ENCODE measurements at places on chromosomes 11 and 22.

DNA sequence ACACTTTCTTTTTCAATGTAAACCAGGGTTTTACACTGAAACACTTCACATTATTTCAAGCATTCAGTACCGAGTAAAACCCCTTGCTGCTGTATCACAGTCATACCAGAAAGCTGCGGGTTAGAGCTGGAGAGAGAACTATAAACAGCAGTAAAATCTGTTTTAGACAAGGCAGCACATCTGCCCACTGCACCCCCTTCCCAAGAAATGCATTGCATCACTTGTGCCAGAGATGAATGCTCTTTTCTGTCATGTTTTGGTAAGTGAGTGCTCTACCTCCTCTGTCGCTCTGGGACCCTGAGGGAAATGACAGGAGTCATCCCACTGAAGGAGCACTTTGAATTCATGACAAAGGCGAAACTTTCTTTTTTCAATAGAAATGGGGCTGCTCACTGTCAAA lies 107.2 kb downstream of the MAML2 start:
- no peak for DNase-seq

GRCh38 chr11:119091178-119091577 lies 6.5 kb downstream of the HMBS start:
- DNase-seq, result no peak

GRCh38 chr11:57873196-57873911 lies 111.8 kb downstream of the CTNND1 start:
- no peak for DNase-seq

DNA sequence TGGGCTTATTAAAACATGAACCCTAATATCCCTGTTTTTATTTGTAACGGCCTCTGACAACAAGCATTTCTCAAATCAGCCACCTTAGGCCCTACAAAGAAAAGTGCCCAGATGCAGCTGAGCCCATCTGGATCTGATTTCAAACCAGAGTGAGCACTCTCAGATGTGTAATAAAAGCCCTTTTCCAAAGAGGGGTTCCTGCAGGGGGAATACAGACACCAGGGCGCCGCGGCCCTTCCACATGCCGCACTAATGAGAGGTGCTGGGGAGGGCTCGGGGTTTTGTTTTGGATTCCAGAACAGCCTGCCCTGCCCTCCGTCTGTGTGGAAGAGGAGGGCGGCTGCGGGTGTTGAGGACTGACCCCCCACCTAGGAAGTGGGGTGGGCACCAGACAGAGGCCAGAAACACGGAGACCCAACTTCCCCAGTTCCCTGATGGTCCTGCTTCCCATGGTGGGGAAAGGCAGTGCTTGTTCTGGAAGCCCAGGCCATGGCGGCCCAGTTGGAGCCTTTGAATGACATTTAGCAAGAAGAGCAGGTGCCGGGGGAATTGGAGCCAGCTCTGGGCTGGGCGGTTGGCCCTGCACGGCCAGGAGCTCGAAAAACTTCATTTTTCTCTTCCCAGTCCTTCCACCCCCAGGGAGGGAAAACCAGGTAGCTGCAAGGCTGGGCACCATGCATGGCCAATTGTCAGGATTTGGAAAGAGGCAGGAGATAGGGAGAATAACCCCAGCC lies 63.7 kb downstream of the MACROD1 start:
- no peak for DNase-seq

DNA sequence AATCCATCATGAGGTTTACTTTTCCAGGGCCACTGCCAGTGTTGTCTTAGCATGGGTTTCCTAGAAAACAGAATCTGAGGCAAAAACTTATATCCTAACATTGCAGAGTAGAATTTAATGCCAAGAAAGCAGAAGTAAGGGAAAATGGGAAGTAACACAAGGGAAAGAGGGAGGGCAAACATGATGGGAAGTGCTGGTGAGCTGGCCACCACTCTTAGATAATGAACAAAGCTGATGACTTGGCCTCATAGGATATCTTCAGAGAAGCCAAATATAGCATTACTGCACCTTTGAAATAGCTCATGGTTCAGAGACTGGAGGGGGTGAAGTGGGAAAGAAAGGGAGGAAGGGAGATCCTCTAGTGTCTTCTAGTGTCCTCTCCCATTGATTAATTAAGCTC lies 24.8 kb upstream of the CALCB start:
- no peak for DNase-seq

DNA sequence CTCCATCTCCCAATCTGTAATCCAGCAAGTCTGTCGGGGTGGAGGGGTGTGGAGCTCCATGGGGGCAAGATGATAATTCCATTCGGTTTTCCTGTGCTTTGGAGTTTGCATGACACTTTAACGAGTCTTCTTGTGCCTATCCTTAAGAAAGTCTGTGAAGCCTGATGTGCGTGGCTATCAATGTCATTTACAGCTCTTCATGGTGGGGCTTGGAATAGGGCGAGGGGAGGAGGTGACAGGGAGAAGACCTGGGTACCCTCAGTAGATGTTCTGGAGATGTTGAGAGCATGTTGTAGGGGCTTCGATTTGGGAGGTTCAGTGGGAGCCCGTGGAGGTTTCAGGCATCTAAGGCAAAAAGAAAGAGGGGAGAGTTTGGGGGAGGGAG lies 579 bp upstream of the PHLDB1 start:
- no peak for DNase-seq

DNA sequence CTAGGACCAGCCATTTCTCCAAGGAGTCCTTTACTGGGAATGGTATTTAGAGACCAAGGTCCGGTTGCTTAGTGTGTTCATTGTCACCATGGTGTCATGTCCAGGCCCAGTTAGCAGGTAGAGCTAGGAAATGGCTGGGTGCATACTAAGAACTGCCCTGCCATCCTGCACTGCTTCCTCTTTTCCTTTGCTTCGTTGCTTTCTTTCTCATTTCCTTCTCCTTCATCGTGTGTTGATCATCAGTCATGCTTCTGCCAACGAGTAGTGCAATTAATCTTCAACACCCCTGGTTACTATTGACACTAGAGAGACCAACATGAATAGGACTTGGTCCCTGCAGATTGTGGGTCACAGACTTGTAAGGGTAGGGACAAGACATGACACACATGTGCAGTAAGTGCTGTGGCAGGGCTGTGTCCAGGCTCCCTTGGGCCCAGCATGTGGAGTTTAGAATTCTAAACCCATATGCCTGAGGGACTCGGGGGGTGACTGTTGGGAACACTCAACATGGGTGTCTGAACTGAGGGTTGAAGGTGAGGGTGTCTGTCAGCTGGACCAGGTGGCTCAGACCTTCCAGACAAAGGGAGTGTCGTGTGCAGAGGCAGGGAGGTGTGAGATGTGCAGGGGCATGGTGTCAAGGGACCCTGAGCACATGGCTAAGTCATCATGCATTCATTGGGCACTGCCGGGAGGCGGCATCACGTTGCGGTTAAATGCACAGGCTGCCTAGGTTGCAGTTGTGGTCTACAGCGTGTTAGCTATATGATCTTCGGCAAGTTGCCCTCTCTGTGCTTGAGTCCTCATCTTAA lies 42.6 kb downstream of the ST14 start:
- no peak for DNase-seq

- DNase-seq, result no peak
Observed at GRCh38 chr22:46484156-46484860, 53.1 kb downstream of the CELSR1 start.

DNA sequence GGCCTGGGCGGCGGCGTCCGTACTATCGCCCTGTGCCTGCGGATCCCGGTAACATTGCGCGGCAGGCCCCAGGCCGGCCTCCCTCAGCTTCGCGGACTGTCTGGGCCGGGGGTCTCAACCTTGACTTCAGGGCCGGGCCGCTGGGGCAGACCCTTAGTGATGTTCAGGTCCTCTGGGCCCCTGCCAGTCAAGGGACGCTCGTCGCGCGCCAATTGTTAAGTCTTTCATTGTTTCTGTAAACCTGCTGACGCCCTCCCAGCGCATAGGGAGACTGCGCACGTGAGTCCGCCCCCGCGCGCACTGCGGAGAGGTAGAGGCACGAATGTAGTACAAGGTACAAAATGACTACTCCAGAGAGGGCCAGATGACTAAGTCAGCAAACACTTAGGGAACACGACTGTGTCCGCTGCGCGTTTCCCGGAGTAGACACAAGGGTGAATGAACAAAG lies 451 bp upstream of the HDHD5 start:
- DNase-seq, result no peak

GRCh38 chr11:9025101-9025850 lies 21.5 kb upstream of the NRIP3 start:
- no peak for DNase-seq

- no peak for DNase-seq
Observed at GRCh38 chr11:4022669-4023068, 71.9 kb upstream of the RRM1 start.

GRCh38 chr11:36097219-36097650 lies 153.4 kb downstream of the LDLRAD3 start:
- no peak for DNase-seq

DNA sequence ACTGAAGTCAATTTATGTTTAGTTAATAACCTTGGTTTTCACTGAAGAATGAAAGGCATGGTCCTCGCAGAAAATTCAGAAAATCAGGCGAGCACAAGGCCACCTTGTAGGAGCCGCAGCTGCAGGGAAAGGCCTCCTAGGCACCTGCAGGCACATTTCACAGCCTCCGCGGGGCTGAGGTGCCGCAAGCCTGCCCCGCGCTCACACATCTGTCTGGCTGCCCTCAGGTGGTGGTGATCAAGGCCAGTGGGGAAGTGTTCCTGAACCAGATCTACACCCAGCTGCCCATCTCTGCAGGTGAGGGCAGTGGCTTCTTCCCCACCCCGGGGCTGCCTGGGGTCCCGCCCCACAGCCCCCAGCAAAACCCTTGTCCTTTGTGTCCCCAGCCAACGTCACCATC lies 10.5 kb downstream of the MUC5AC start:
- DNase-seq, result no peak

GRCh38 chr11:133896028-133896427 lies 50.7 kb upstream of the SPATA19 start:
- DNase-seq, result no peak

DNA sequence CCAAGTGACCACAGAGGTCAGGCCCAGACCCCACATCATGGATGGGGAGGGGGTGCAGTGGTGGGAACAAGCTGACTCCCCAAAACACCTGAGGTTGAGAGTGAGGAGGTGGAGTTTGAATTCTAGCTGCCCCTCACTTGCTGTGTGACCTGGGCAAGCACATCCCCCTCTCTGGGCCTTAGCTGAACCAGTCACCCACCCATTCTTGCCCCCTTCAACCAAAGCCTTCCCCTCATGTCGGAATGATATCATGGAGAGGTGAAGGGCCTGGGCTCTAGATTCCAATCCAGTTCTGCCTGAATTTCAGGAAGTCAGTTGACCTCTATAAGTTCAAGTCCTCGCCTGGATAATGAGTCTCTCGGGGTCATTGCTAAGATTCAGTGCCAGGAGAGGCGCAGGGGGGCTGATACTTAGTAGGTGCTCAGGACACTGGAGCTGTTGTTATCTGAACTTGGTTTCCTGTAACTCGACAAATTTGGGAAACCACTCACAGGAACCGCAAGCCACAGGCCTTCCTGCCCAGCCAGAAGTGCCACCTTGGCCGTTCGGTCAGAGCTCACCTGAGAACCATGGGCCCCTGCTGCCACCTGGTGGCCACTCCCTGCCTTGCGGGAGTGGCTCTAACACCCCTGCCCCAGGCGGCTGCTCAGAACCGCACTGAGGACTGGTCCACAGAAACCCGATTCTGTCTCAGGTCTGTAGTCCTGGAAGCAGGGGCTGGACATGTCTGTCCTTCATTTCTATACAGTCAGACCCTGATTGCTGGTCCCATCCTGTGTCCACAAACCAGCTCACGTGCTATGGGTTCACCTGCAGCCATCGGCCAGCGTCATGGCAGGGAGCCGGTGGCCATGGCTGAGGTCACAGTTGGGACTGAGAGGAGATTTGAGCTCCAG lies 6.9 kb downstream of the CDC42EP1 start:
- DNase-seq, result peak; percentile 85

- DNase-seq, result no peak
Observed at GRCh38 chr22:45453764-45454163, 40.3 kb downstream of the RIBC2 start.

GRCh38 chr22:45305456-45306075 lies 4.2 kb upstream of the FAM118A start:
- DNase-seq, result no peak

GRCh38 chr11:101862391-101863233 lies 52.2 kb upstream of the CEP126 start:
- DNase-seq, result no peak

DNA sequence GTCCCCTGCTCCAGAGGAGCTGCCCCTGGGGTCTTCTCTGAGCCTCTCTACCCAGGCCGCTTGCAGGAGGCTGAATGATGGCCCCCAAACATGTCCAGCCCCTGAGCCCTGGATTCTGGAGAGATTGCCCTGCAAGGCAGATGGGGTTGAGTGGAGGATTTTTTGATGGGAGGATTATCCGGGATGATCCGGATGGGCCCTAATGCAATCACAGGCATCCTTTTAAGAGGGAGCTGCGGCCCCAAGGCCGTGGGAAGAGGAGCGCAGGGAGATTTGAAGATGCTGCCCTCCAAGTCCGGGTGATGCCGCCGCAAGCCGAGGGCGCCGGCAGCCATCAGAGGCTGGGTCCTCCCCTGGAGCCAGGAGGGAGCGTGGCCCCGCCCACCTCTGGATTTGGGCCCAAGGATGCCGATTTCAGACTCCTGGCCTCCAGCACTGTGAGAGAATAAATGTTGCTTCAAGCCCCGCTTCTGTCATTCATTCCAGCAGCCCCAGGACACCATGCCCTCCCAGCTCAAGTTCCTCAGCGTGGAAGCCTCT lies 66.0 kb downstream of the WNT7B start:
- no peak for DNase-seq

GRCh38 chr11:33866936-33867335 lies 24.9 kb downstream of the LMO2 start:
- no peak for DNase-seq

- DNase-seq, result no peak
Observed at GRCh38 chr22:30781271-30781875, 86.7 kb downstream of the OSBP2 start.

GRCh38 chr11:130160498-130161155 lies 1.0 kb downstream of the ST14 start:
- DNase-seq, result no peak

GRCh38 chr11:78453140-78453935 lies 35.7 kb upstream of the GAB2 start:
- no peak for DNase-seq

- DNase-seq, result no peak
Observed at GRCh38 chr11:119489087-119489486, 66.1 kb upstream of the THY1 start.

Data from stimulated activated CD4-positive, alpha-beta T cell treated with anti-CD3 and anti-CD28 coated beads, TNF-alpha, amount 100 ng/mL, for 1 hour (primary cell).